ENCODE measurements at places on chromosomes 2 and 18. TPM values are rescaled to one million over a fixed set of nuclear protein-coding genes. Genes with fewer than 3 reads are reported as not detected.

The CACNB4 gene
- polyA plus RNA-seq, result 0.82 TPM

The NYAP2 gene
- polyA plus RNA-seq, result not detected

The ASTL gene
- polyA plus RNA-seq, result not detected

The SIX3 gene
- polyA plus RNA-seq, result not detected

The ADRA2B gene
- polyA plus RNA-seq, result 0.02 TPM

The GLB1L gene
- polyA plus RNA-seq, result 4.3 TPM

The MEP1B gene
- 0.03 TPM for polyA plus RNA-seq

The WDR35 gene
- 5.4 TPM for polyA plus RNA-seq

The STAT4 gene
- 1.6 TPM for polyA plus RNA-seq

The GPR45 gene
- polyA plus RNA-seq, result not detected

The RUFY4 gene
- polyA plus RNA-seq, result not detected

The FMNL2 gene
- polyA plus RNA-seq, result 38.9 TPM

The EVX2 gene
- not detected for polyA plus RNA-seq

The LIPG gene
- polyA plus RNA-seq, result 200 TPM

The OBSL1 gene
- 14.8 TPM for polyA plus RNA-seq
